NCI-H510A treated with DMSO at 0.1 percent for 48 hours (cell line): ENCODE measurements at places on chromosomes 7 and 10.

DNA sequence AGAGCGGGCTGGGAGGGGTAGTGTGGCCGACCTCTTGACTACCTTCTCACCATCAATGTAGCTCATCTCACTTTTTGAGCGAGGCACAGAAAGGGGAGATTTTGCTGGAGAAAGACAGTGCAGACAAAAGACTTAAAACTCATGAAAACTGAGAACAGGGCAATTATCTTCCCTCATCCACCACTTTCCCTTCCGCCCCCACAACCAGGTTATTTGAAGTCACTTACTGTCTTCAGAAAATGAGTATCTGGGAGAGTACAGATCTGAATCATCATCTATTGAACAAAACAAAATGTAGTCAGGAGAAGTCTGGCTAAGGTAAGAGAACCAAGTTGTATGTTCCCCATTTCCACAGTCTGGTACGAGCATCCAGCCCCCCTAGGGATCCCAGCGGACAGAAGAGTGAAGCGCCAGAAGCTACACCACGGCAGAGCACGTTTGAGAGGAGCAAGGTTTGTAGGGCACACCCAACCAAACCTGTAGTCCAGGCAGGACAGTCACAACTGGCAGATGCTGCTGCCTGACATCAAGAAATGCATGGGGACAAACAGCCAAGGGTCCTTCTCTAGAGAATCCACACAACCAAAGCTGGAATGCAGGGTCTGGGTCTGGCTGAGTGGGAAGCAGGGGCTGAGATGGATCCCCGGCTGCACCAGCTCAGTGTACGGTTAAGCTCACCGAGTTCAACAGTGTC is 93.4 kb upstream of the PDLIM1 start:
- DNase-seq: no peak

GRCh38 chr7:95395755-95396135 is 430 bp downstream of the PON3 start:
- peak; percentile 44 for DNase-seq

DNA sequence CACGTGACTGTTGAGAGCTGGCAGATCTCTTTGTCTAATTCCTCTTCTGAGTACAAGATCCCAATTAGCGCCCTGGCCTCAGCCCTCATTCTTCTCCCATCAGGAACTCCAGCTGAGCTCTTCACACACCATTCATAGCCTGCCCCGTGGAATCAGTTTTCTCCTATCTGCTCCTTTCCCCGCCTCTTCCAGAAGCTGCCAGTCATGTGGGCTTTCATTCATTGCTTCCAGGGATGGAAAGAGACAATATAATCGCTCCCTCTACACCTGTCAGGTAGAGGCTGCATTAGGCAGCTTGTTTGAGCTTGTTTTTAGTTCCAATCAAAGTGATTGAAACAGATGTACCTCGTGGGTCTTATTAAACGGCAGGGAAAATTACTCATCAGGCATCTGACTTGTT is 515.8 kb downstream of the TYW1 start:
- no peak for DNase-seq

DNA sequence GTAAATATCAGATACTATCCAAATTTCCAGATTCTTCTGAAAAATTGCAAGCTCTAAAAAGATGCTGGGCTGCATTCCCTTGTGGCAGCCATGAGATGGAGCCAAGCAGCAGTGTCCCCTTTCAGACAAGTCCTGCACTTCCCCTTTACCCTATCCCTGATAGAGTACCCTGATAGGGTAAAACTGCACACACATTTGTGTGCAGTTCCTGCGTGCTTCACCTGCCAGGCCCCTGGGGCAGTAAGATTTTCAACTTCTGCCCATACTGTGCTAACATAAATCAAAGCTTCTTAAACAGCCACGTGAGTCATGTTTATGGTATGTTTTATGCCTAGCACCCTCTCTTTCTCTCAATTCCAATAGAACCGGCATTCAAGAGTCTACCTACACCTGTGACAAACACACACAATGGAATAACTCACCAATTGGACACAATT is 52.2 kb downstream of the IFIT5 start:
- no peak for DNase-seq

DNA sequence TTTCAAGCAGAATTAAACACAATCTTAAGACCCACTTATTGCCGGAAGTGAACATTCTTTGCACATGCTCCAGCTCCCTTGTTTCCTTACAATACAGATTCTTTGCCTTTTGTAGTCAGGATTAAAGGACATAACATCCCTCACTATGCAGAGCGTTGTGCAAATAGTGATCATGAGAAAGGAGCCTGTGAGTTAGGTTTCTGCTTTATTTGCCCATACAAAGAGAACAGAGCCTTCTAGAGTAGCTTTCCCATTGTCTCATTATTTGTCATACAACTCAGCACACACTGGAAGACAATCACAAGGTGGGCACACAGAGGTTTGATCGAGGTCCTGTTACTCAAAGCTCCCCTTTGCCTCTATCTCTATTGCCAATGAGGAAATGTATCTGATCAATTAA is 48.2 kb upstream of the WDR11 start:
- peak; percentile 28 for DNase-seq

GRCh38 chr7:28500138-28500537 is 87.8 kb downstream of the CREB5 start:
- DNase-seq: no peak
